Uterus (tissue), 4 donors: ENCODE measurements at places on chromosomes 1 and 21. TPM values are rescaled to one million over a fixed set of nuclear protein-coding genes. Genes with fewer than 3 reads are reported as not detected.
A peak's percentile ranks its signal among the peaks of the same experiment; 100 is the strongest.

The ARMH1 gene
- 2.7 TPM for total RNA-seq

DNA sequence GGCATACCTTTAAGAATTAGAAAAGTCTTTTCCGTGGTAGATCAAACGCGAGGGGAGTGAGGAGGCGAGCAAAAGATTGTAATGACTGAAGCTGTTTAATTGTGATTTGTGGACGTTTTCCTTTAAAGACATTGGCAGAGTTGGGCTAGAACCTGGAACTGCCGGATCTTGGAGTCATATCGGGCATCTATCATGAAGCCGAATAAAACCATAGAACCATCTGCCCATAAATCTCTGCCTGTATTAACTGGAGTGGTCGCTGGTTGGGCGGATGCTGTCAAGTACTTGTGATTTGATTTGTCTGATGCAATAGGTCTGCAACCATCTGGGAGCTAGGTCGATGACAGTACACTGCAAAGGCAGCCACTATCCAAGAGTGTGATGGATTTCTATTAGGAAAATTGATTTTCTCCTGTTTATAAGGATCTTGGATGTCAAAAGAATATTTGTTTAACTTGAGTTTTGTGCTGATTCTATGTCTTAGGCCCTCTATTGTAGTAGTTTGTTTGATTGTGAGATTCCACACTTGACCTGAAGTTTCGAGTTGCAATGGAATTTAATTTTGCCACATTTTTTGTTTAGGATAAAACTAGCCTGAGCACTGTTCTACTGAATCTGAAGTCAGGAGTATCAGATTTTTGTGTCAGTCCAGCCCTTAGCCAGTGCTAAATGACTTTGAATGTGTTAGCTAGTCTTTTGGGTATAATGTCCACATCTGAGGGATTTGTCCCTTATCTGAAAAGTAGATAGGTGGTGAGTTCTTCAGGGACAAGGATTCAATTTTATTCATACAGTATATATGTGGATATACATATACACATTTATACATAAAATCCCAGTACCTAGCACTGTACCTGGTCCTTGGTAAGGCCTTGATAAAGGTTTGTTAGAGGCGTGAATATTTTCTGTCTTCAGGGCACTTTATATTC, 1.2 kb downstream of the SARS1 start:
- peak; percentile 39 for DNase-seq

GRCh38 chr1:227242811-227243682, 75.2 kb downstream of the CDC42BPA start:
- DNase-seq: no peak

The TMOD4 gene
- not detected for total RNA-seq
